ENCODE measurements at places on chromosomes 12 and 14.

DNA sequence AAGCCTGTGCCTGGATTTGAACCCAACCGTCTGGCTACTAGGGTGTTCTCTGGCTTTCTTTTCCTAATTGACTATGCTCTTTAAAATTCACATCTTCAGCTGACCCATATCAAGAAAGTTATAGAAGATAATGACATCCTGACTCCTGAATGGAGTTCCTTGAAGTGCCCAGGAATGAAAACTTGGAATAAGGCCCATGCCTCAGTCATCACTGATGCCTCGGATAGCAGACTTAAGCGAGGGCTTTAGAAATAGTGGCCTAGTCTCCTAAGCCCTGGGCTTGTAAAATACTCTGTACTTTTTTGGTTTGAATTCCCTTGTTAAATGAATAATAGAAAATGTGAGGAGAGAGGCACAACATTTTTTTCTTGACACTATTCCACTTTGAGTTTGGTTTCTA lies 39.0 kb downstream of the CHST11 start:
- DNase-seq, result no peak

DNA sequence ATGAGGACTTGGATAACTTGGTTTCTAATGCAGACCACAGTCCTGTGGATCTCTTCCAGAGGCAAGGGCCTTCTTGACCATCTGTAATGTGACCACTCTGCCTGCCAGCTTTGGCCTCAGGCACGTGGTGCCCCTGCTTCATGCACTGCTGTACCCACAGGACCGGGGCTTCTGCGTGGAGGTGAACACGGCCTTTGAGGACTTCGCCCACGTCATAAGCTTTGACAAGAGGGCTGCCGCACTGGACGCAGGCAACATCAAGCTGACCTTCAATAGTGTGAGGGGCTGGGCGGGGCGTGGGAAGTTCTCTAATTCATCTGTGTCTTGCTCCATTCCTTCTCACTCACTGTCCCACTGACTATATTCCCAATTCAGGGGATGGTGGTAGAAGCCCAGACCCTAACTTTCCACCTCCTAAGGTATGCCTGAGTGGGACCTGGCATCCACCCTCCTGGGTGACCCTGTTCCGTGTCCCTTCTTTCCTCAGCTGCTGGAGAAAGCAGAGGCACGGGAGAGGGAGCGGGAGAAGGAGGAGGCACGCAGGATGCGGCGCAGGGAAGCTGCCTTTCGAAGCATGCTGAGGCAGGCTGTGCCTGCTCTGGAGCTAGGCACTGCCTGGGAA lies 18.5 kb downstream of the PRPF40B start:
- no peak for DNase-seq

GRCh38 chr14:84807673-84808072 lies 722.3 kb upstream of the FLRT2 start:
- DNase-seq, result no peak

- no peak for DNase-seq
Observed at GRCh38 chr14:95597784-95598211, 62.9 kb downstream of the GLRX5 start.
